ENCODE measurements at places on chromosomes 13 and 19.

DNA sequence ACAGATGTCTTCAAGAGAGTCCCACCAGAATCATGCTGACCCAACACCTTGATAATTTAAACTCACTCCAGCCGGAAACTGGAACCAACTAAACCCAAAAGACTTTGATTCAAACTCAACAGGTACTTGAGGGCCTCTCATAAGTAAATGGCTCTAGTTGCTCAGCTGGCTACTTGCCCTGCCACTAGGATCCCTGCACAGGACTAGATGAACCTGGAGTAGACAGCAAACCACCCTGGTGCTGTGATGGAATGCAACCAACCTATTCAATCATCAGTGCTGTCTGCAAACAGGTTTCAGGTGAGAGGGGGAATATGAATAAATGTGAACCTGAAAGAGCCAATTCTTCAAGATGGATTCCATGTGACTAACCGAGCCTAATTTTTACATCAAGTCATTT is 216.3 kb downstream of the KATNAL1 start:
- no peak for DNase-seq

DNA sequence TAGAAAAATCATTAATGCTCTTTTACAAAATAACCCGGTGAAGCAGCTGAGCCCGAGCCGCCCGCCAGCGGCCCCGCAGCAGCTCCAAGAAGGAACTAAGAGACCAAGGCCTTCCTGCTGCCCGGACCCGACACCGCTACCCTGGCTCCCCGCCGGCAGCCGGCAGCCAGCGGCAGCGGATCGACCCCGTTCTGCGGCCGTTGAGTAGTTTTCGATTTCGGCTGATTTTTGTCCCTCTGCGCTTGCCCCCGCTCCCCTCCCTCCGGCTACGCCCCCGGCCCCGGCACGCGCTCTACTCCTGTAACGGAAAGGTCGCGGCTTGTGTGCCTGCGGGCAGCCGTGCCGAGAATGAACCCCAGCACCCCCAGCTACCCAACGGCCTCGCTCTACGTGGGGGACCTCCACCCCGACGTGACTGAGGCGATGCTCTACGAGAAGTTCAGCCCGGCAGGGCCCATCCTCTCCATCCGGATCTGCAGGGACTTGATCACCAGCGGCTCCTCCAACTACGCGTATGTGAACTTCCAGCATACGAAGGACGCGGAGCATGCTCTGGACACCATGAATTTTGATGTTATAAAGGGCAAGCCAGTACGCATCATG is at the start of gene PABPC3:
PABPC3 (plus strand) TSS at position 286 of the 603 bp plus-strand sequence; CDS start at position 349, 63 bp downstream.
- no peak for DNase-seq

- no peak for DNase-seq
Observed at GRCh38 chr19:19061506-19061905, 2.3 kb upstream of the SLC25A42 start.

- DNase-seq, result no peak
Observed at GRCh38 chr19:14412996-14413692, 6.0 kb downstream of the DDX39A start.

- no peak for DNase-seq
Observed at GRCh38 chr19:48194041-48194843, 23.8 kb downstream of the ZSWIM9 start.

DNA sequence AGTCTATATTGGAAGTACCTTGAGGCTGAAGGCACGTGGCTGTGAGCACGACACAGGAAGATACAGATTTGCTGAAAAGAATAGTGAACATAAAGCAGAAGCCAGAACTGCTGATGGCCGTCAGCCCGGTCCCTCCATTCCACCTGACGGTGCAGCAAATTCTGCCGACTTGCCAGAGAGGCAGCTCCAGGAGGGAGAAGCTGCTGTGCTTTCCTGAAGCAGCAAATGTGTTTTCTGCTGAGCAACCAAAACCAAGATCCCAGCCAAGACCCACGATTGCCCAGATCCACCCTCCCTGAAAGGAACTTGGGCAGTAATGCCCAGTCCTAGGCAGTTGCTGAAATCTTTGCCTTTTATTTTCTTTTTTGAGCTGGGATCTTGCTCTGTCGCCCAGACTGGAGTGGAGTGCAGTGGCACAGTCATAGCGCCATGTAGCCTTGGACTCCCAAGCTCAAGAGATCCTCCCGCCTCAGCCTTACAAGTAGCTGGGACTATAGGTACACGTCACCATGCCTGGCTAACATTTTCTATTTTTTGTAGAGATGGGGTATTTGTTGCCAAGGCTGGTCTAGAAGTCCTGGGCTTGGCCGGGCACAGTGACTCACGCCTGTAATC is 7.0 kb upstream of the RCN3 start:
- no peak for DNase-seq

DNA sequence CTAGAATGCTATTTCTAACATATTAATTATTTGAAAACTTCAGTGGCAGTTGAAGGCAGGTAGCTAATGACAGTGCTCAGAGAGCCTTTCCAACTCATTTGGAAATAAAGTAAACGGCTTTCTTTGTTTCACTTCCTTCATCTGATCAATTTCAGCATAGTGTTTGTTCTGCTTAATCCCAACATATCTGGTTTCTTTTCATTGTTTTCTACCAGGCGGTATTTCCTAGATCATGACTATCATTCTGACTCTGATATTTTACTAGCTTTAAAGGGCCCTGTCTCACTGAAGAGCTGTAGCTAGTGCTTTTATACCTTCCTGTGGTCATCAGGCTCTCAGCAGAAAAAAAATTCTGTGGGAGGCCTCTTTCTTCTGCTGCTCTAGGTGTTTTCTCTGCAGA is 178.6 kb downstream of the RBM26 start:
- DNase-seq, result no peak
